Hypothalamus (tissue), 51 donors: ENCODE measurements at places on chromosomes 1 and 21.

GRCh38 chr1:19676438-19676922 lies 11.8 kb downstream of the HTR6 start:
- DNase-seq = no peak

- DNase-seq = no peak
Measured at GRCh38 chr1:114134518-114134917, 19.2 kb downstream of the SYT6 start.

- DNase-seq = no peak
Measured at GRCh38 chr21:28294051-28294450, 698.6 kb downstream of the LTN1 start.

GRCh38 chr1:64934115-64934877 lies 32.1 kb downstream of the JAK1 start:
- no peak for DNase-seq

GRCh38 chr1:218049641-218050040 lies 235.5 kb upstream of the RRP15 start:
- DNase-seq = no peak

DNA sequence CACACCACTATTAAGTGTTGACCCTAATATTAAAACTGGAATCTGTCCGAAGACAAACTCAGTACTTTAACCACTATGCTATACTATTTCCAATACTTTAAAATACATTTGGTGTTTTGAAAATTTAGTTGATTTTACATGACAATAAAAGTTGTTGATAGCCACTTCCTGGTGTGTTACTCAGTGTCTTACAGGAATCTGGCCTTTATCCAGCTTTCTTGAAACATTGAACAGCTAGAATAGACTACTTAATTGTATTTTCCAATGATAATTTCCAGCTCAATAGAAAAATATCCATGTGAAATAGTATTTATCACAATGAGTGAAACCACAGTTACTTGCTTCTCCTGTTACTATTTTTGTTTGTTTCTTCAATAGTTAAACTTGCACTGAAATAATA lies 369.6 kb upstream of the ADGRL4 start:
- DNase-seq = no peak

DNA sequence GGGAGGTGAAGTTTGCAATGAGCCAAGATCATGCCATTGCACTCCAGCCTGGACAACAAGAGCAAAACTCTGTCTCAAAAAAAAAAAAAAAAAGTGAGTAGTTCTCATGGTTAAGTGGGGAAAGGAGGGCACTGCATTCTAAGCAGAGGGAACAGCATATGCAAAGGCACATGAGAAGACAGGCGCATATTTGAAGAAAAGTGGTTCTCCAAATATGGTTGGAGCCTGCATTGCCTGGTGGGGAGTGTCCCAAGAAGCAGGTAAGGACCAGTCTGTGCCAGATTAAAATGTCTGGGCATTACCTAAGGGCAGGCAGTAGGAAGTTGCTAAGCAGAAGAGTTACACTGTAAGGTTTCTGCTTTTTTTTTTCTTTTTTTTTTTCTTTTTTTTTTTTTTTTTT lies 2.5 kb upstream of the KPNA6 start:
- no peak for DNase-seq

DNA sequence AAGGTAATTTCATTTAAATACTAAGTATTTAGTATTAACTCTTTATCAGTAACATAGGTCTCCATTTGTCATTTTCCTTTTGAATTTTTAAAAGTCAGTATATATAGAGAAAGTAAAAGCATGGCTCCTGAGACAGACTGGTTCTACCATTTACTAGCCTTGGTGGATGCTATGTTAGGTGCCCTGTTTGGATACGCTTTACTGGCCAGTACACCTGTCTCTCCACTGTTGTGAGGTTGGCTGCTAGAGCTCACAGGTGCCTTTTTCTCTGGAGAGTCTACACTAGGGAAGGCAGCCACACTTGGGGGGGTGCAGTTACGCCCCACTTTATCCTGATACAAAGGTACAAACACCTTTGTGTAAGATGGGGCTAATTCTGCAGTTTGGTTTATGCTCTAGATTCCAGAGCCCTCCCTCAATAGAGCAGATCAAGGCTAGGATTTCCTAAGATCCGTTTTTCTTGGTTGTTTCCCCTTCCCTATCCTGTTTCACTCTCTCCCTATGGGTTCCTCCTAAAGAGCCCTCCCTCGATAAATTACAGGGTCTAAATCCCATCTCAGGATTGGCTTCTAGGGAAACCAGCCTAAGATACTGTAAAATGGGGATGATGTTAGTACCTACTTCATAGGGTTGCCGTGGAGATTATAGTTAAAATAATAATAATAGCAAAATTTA lies 5.6 kb upstream of the GPSM2 start:
- no peak for DNase-seq

DNA sequence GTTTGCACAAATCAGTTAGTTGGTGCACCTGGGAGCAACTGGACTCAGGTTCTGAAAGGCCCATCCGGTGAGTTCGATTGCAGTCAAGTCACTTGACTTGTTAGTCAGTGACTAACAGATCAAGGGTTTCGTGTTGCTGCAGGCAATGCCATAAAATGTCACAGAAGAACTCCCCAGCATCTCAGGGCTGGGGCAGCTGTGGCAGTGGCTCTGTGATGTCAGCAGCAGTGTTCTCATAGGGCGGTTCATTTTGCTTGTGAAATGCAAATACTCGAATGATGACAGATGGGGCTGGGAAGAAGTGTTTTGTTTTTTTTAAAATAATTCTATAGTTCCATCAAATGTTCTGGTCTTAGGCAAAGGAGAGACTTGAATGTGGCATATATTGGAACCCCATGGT lies 287.8 kb downstream of the LMX1A start:
- DNase-seq = peak; percentile 14

DNA sequence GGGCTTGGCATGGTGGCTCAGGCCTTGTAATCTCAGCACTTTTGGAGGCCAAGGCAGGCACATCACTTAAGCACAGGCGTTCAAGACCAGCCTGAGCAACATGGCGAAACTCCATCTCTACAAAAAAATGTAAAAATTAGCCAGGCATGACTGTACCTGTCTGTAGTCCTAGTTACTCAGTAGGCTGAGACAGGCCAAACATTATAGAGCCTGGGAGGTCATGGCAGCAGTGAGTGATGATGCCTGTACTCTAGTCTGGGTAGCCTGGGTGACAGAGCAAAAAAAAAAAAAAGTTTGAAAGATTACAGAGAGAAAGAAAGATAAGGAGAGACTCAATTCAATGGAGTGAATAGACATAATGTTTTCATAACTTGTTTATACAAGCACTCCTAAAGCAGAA lies 556.5 kb upstream of the BRINP3 start:
- DNase-seq = no peak

DNA sequence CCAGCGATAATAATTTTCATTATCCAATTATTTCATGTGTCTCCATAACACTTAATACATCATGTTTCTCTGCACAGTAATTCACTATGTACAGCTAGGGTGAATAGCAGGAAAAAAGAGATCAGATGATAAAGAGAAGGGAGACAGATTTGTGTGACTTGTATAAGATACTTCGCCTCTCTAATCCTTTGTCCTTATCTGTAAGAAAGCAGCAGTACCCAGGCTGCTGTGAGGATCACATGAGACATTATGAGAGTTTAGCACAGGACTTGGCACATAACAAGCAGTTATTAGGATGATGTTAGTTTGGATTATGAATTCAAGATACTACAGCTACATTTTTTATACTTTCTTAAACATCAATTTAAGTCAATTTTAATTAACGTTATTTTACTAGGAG lies 6.3 kb downstream of the ERG start:
- DNase-seq = no peak

GRCh38 chr1:226873771-226874578 lies 3.6 kb downstream of the PSEN2 start:
- no peak for DNase-seq

DNA sequence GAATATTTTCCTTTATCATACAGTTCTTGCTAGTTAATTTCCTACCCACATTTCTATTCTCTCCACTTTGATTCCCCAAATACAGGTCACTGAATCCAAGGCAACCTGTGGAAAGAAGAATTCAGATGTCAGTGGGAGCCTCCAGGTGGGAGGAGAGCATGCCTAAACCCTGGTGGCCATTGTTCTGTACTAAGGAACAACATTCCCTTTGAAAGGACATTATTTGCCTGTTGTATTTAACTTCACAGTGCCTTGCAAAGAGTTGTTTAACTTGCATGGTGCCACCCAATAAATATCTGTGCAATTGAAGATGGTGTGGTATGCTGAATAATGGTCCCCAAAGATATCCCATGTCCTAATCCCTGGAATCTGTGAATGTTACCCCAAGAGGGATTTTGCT lies 21.3 kb downstream of the NPHS2 start:
- DNase-seq = no peak

DNA sequence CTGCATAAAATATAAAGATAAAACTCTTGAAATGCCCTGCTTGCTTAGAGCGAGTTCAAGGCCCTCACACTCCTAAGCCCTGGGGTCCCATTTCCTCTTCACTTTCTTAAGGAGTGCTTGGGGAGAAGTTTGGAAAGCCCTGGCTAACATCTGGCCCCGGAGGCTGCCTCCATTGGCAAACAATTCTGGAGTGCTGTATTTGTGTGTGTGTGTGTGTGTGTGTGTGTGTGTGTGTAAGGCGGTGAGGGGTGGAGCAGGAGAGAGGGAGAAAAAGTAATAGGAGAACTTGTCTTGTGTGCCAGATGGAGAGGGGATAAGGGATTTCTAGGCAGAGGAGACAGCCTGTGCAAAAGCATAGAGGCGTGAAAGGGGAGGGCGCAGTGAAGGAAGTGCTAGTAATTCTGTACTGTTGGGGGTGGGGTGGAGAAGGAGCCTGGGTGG lies 578 bp upstream of the TRIM62 start:
- no peak for DNase-seq

DNA sequence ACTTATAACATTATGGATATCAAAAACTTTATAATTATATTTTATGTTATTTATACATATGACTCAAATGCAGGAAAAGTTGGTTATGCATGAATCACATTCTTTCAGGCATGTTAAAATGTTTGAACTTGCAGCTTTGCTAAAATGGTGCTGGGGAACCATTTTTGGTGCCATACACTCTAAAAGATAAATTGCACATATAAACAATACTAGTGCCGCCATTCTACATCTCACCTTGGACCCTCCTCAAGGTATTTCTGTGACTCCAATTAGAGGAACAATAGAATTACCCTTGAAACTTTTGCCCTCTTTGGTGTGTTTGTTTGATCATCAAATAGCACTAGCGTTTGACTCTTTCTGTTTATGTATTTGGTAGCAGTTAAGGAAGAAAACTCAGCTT lies 997 bp downstream of the PRKACB start:
- no peak for DNase-seq

DNA sequence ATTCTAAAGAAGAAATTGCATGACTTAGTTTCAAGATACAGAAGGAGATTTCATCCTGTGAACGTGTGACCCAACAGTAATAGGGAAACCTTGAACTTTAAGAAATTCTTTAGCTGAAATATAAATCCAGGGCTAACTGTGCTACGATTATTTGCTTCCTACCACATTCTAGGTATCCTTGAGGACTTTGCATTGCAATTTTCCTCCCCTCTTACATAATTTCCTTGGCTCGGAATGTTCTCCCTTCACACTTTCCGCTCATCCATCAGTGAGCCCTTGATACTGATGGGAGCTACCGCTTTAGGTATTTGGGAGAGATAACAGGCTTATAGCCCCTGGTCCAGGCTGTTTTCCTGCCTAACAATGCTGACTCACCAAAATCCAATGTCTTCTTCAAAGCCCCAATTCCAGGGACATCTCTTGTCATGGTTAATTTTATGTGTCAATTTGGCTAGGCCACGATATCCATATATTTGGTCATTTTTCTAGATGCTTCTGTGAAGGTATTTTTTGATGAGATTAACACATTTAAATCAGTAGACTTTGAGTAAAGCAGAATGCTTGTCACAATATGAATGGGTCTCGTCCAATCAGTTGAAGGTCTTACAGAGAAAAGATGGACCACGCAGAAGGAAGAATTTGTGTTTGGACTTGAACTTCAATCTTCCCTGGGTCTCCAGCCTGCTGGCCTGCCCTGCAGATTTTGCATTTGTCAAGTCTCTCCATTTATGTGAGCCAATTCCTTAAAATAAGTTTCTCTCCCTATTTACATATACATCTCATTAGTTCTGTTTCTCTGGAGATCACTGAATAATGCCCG lies 121.2 kb downstream of the PTPN14 start:
- no peak for DNase-seq

GRCh38 chr1:70966018-70966638 lies 81.5 kb downstream of the PTGER3 start:
- DNase-seq = no peak

- DNase-seq = no peak
Measured at GRCh38 chr1:11887666-11888007, 28.9 kb upstream of the NPPB start.

GRCh38 chr1:1911350-1912041 lies 3.6 kb upstream of the CALML6 start:
- no peak for DNase-seq
